ENCODE measurements at places on chromosomes 7 and 10.
A peak's percentile ranks its signal among the peaks of the same experiment; 100 is the strongest.

DNA sequence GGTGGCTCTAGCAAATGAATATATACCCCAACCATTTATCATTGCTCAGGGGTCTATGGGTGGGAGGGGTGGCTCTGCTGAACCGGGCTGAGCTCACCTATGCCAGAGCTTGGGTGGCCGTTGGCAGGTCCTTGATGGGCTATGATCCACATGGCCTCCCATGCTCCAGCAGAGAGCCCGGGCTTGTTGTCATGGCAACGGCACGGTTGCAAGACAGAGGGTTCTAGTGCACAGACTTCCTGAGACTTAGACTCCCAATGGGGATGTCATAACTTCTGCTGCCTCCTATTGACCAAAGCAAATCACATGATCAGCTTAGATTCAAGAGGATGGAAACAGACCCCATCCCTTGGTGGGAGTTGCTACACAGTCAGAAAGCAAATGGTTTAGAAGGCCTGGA lies 36.4 kb upstream of the CARD11 start:
- DNase-seq, result no peak

DNA sequence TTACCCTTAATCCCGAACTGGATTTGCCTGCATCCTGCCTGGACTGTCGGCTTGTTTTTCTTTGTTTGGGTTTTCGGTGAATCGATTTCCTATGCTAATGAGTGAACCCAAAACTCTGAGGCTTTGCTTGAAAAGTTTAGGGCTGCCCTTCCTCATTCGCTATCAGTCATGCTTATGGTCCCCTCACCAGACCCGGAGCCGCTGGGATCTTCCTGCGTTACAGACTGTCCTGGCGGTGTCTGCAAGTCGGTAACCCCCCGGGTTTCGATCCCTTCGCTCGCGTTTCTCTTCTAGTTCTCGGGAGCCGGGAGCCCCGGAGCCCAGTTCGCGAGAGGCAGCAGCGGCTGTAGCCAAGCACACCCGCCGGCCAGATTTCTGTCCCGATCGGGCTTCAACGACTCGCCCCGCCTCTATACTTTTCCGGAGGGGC lies 2.2 kb downstream of the EMX2 start:
- DNase-seq, result no peak

DNA sequence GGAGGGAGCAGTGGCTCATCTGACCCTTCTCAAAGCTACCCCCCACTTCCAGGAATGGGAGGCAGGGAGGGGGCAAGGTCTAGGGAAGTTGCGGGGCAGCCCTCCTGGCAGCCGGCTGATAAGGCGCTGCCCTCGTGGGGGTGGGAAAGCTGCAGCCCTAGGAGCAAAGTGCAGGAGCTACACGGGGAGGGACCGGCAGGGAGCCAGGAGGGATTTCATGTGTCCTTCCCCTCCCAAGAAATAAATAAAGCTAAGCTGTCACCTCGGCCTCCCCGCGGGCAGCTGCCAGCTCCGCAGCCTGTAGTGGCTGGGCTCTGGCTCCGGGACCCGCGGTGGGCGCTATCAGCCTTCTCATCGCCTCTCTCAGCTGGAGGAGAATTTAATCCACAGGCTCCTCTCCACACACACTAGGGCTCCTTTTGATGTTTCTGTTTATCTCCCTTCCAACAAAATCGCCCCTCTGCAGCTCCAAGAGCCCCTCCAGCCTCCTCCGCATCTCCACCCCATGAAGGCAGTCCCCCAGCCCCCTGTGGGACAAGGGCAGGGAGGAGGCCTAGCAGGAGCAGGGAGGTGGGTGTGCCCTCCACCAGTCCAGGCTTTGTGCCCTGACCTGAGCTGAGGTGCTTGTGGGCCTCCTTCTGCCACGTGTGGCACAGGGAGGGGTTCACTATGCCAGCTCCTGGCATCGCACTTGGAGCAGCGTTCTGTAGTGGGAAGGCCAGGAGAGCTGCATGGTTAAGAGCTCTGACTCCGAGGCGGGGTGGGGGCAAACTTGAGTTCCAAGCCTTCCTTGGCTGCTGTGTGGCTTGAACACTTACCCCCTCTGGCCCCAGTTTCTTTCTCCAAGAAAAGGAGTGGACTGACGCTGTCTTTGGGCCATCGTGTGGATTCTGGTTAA lies 80.5 kb downstream of the C10orf105 start:
- DNase-seq, result no peak

DNA sequence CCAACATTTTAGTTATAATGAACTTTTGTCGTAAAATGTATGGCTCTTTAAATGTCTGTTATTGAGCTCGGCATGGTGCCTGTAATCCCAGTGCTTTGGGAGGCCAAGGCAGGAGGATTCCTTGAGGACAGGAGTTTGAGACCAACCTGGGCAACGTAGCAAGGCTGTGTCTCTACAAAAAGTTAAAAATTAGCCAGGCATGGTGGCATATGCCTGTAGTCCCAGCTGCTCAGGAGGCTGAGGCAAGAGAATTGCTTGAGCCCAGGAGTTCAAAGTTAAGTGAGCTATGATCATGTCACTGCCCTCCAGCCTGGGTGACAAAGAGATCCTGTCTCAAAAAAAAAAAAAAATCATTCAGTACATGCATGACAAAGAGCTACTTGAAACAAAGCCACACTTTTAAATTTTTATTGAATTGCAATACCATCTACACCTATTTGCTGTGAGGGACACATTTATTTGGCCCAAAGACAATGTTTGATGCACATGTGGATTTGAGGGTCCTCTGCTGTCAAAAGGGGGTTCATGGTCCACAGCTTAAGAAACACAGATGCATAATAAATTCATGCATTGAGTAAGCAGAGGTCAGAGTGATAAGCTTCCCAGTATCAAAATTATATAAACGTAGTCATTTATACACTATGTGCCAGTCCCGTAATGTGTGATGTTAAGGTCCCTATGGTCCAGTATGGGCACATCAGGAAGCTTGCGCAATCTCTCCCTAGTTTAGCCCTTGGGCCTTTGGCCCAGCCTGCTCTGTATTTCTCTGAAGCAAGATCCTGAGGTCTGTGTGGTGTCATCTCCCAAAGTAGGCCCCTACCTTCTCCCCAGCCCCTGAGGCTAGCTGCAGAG lies 4.4 kb upstream of the MALSU1 start:
- peak; percentile 25 for DNase-seq

DNA sequence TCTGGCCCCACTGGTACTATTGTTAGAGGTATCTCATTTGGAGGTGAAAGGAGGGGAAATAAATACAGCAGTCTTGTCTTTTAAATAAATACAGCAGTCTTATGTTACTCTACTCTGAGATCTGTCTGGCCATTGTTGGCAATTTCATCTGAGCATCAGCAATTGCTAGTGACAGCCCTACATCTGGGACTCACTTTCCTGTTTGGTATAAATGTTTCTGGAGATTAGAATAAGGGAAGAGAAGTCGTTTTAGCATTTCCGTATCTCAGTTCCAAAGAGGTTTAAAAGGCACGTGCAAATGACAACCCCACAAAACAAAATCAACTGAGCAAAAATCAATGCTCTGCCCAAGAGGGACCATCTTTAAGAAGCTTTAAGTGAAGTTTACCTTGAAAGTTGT lies 18.1 kb upstream of the CNNM2 start:
- no peak for DNase-seq

DNA sequence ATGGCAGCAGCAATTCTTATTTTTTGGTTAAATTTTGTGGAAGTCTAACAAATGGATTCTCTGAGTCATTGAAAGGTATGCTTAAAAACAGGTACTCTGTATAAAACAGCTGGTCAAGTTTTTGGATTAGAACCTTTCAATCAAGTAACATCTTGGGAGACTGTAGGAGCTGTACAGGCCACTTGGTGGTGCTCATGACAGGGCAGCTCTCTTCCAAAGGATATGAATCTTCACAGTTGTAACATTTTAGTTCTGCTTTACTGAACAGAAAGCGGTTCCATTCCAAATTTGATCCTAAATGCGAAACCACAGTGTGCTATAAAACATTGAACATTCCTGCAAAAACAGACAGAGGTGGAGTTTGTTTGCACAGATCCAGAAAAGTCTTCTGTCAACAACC lies 44.5 kb upstream of the AGR3 start:
- DNase-seq, result peak; percentile 71

GRCh38 chr7:20280475-20281351 lies 50.0 kb upstream of the ITGB8 start:
- peak; percentile 73 for DNase-seq

GRCh38 chr10:102781921-102782557 lies 38.3 kb downstream of the WBP1L start:
- peak; percentile 86 for DNase-seq

DNA sequence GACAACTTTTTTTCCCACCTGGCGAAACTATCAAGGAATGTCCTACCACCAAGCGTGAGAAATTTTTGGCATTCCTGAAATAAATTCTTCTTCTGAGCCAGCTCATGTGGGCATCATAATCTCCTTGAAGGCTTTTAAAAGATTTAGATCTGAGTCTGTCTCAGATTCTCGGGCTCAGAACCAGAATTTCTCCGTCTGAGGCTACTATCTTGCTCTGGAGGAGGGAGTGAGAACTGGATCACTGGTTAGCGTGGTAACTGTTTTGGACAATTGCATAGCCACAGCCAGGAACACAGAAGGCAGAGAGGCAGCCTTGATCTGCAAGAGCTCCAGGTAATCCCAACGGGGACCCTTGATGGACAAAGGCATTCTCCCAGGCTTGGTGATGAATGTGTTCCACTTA lies 1.0 kb upstream of the PLAC9 start:
- peak; percentile 15 for DNase-seq

DNA sequence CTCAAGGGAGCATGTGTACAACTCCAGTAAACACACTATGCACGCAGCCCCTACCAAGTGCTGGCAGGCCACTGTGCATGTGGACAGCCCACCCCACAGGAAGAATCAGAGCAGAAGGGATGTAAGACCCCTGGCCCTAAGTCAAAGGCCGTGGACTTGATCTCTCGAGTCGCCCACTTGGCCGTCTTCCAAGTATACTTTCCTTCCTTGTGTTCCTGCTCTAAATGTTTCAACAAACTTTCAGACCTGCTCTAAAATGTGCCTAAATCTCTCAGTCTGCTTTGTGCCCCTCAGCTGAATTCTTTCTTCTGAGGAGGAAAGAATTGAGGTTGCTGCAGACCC lies 21.1 kb upstream of the NOM1 start:
- no peak for DNase-seq

- peak; percentile 58 for DNase-seq
Measured at GRCh38 chr7:24911213-24911603, 68.8 kb downstream of the OSBPL3 start.

- no peak for DNase-seq
Measured at GRCh38 chr7:134731616-134732015, 47.8 kb upstream of the CALD1 start.

GRCh38 chr10:80770239-80770638 lies 232.5 kb downstream of the SH2D4B start:
- no peak for DNase-seq

DNA sequence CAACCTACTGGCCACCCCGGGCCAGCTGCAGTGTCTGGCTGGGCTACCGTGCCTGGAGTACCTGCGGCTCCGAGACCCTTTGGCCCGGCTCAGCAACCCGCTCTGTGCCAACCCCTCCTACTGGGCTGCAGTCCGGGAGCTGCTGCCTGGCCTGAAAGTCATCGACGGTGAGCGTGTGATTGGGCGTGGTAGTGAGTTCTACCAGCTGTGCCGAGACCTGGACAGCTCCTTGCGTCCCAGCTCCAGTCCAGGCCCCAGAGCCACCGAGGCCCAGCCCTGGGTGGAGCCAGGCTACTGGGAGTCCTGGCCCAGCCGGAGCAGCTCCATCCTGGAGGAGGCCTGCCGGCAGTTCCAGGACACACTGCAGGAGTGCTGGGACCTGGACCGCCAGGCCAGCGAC lies 4.2 kb downstream of the RARRES2 start:
- DNase-seq, result no peak

GRCh38 chr10:66843396-66843795 lies 82.4 kb upstream of the LRRTM3 start:
- no peak for DNase-seq

- no peak for DNase-seq
Measured at GRCh38 chr10:127757033-127757432, 20.0 kb downstream of the FOXI2 start.

DNA sequence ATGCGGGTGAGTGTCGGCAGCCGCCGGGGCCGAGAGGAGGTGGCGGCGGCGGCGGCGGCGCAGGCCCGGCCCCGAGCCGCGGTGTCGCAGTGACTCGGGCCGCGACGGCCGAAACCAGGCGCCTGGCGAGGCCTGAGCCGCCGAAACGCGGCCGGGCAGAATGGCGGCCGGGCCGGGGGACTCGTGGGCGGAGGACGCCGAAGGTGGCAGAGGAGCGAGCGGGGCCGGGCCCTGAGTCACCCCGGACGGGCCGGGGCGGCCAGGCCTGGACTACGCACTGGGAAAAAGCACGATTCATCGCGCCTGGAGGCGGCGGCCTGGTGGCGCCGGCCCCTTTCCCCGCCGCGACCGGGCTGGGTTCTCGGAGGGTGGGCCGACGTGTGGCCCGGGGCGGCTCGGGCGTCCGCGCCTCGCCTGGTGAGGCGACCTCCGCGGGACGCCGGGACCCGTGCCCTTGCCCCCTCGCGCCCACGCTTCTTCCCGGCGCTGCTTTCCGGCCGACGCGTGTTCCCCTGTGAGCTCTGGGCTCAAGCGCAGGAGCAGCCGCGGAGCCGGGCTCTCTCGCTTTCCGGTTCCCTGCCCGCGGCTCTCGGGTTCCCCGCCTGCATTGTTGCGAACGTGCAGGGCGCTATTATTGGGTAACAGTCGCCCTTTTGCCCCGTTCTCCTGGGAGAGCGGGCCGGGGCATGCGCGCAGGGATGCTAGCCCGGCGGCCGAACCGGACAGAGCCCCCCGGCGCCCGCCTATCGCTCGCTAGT lies 500 bp downstream of the CUL1 start:
- peak; percentile 70 for DNase-seq

GRCh38 chr10:26172131-26172530 lies 44.4 kb upstream of the GAD2 start:
- no peak for DNase-seq

DNA sequence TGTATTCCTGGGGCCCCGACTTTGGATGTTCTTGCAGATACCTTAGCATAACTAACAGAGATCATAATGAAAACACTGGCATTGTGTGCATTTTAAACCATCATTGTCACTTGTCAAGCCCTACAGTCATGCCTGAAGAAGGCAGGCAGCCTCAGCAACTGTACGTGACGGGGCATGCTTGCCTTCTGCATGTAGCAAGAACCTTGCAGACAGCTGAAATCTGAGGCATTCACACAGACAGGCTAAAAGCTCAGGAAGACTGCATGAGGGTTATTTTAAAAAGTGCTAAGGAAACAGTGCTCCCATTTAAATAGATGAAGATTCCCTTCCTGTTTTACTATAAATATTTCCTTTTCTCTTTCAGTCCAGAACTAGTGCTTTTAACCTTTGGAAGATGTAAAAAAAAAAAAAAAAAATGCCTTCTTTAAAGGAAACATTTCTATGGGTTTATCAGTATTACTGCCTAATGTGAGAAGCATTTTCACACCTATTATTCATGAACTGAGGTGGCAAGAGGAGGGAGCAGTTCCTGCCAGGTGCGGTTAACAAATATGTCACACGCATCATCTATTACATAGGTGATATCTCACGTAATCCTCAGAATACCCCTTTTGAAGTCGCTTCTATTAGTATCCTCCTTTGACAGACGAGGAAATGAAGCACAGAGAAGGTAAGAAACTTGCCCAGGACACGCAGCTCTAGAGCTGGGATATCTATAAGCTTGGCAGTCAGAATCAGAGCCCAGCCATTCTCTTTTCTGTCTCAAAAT lies 88.1 kb downstream of the PRKCQ start:
- no peak for DNase-seq
